Neural progenitor cell (in vitro differentiated cells): ENCODE measurements at places on chromosomes 11 and 22.

DNA sequence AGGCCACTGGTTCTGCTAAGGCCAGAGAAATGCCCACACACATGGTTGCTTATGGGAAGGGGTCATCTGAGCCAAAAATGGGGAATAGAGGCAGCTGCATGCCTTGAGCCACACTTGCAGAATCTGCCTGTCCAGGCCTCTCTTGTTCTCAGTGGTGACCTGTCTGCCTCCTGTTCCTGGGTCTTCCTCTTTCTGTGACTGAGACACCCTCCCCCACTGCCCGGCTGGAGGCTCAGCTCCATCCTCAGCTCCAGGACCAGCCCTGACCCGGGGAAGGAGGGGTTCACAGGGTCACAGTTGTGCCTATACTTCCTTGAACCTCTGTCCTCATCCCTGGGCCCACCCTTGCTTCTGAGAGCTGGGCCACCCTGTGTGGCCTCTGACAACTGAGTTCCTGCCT, 52.3 kb downstream of the CSF2RB start:
- DNase-seq = no peak

DNA sequence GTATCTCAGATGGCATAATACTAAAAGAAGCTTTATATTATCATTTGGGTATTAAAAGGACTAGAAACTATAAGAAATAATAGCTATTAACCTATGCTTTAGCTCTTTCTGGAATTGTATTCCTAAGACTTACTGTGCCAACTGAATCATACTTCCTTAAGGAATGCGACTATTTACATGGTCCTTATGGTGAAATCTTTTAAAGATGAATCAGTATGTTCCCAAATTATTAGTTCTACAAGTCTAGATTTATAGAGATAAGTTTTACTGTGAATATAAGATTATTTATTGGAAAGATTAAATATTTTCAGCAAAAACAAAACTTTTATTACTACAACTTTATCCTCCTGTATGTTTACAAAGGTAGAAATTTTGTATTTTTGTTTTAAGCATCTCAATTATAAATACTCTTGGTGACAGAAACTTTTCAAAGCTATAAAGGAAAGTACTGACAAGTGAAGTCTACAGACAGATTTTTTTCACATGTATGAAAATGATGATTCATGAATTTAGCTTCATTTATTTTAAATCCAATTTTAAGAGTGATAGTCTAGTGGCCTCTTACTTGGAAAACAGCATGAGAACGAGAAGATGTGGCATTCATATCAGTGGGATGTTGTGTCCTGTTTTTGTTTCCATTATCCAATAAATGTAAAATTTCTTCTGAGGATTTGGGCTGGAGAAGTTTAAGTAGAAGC, 17.8 kb downstream of the KIF18A start:
- DNase-seq = no peak

DNA sequence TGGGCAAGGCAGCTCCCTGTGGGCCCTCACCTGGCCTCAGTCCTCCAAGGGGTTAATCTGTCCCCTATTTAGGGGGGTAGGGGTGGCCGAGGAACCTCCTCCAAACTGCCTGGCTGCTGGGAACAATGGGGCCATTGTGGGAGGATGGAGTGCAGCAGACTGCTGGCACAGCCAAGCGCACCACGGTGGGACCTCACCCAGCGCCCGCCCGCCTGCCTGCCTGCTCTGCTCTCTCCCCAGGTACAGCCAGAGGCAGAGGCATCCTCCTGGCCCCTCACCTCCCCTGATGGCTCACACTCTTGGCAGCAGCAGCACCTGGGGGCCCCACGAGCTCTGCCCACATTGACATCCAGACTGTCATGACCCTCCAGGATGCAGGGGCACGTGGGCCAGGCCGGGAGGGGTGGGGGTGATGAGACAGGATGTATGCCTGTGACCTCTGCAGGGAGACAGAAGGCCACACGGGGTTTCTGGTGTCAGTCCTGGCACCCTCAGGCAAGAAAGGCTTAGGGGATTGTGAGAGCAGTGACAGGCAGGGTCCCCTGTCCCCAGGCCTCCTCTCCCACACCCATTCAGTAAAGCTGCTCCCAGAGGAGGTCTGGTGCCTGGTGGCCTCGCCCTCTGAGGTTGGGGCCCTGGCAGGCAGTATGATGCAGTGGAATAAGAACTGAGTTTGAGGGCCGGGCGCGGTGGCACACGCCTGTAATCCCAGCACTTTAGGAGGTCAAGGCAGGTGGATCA, 11.4 kb downstream of the BCL9L start:
- DNase-seq = peak; percentile 77

- peak; percentile 37 for DNase-seq
Observed at GRCh38 chr11:108221371-108221770, 1.1 kb downstream of the NPAT start.

DNA sequence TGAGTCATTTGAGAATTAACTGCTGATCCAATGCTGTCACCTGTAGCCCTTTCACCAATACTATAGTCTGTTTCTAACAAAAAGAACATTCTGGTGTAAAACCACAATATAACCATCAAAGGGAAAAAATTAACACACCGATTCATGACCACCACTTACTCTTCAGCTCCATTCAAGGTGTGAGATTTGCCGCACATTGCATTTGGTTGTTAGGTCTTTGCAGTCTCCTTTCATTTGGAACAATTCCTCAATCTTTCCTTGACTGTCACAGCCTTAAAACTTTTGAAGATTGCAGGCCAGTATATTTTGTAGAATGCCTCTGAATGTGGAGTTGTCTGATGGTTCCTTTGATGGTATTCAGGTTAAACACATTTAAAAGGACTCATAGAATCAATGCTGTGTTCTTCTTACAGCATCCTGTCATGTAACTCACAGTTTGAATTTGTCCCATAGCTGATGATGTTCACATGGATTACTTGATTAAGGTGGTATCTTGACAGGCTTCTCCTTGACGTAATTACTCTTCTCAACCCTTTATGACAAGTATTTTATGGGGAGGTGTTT, 63.6 kb downstream of the TNRC6B start:
- no peak for DNase-seq

- DNase-seq = no peak
Observed at GRCh38 chr11:116242006-116242405, 530.8 kb downstream of the BUD13 start.

GRCh38 chr22:30867746-30868662, 100.6 kb downstream of the MORC2 start:
- DNase-seq = no peak

DNA sequence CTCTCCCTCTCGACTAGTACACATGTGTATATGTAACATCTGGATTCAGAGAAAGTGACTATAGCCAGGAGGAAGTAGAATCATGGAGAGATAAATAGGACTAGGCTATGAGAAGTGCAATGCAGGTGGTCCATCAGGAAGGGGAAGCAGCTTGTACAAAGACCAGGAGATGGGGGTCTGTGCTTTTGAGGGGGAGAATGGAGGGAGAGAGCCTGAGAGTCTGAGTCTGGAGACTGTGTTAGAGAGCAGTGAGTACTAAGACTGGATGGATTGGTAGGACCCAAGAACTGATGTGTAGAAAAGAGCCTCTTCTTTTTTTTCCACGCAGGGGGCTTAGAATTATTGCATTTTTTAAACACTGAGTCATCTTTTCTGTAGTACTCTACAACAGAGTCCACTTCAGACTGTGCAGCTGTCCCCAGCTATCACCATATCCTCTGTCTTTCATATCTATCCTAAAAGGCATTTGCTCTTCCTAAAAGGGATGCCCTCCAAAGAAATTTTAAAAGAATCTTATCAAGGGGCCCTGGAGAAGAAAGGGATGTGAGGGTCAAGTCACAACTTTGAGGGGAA, 80.4 kb downstream of the BDNF start:
- no peak for DNase-seq
